CD4-positive, alpha-beta T cell treated with Interleukin-4 for 1 hour (primary cell): ENCODE measurements at places on chromosomes 13 and 19.
A peak's percentile ranks its signal among the peaks of the same experiment; 100 is the strongest.

DNA sequence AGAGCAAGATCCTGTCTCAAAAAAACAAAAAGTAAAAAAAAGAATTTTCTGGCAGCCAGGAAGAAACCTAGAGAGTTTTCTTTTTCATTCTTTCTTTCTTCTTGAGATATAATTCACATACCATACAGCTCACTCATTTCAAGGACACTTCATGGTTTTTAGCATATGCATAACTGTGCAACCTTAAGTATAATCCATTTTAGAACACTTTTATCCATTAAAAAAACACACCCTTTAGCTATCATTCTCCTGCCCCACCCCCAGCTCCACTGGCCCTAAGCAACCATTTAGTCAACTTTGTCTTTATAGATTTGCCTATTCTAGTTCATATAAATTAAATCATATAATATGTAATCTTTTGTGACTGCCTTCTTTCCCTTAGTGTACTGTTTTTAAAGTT is 8.1 kb upstream of the IPO5 start:
- DNase-seq = no peak

DNA sequence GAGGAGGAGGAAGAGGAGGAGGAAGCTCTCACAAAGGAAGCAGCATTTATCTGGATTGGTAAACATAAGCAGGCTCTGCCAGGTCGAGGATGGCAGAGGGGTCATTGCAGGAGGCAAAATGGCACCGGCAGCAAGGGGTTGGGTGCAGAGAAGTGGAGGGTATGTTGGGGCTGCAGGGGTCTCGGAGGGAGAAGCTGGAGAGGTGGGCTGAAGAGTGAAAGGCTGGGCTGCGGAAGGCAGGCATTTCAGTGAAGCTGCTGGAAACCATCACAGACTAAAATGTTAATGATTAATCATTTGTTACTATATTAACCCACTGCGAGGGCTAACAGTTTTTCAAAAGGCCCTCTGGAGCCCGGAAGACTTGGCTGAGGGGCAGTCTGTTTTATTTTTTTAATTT is 24.6 kb downstream of the TPT1 start:
- no peak for DNase-seq

- DNase-seq = no peak
Measured at GRCh38 chr19:17794731-17795494, at the start of gene B3GNT3. Gene B3GNT3, plus strand, starts transcription at chr19:17795138. Its CDS starts 12,670 bp downstream, at chr19:17807808.

GRCh38 chr13:110258876-110259631 is 47.9 kb downstream of the COL4A1 start:
- DNase-seq = no peak

DNA sequence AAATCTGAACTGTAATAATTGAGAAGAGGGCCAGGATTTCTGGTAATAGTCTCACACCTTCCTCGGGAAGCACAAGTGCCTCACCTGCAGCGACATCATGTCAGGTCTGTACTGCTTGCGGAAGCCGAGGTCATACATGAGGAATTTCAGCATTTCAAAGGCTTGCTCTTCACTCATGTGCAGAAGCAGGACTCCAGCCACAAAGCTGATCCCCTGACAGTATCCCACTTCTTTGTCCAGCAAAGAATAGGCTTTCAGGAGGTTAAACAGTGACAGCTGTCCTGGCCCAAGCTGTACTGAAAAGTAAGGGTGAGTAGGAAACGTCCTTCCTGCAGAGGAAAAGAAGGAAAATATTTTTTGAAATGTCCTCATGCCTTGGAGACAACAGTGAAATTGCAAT is 182.7 kb downstream of the TBC1D4 start:
- DNase-seq = no peak

GRCh38 chr13:111567637-111568036 is 247.2 kb downstream of the TEX29 start:
- DNase-seq = no peak

- no peak for DNase-seq
Measured at GRCh38 chr13:76825430-76825829, 60.8 kb downstream of the KCTD12 start.

DNA sequence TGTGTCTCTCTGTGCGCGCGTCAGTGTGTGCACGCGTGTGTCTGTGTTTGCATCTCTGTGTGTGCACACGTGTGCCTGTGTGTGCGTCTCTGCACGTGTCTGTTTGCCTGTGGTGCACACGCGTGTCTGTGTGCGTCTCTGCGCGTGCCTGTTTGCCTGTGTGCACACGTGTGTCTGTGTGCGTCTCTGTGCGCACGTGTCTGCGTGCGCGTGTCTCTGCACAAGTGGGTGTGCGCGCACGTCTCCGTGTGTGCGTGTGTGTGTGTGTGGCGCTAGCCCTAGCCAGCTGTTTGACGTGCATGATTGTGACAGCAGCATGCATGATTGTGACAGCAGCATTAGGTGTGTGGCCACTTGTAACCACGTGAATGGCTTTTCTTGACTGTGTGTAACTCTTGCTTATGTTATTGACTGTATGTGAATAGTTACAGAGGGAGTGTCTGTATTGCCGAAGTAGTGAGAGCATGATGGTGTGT is 31.1 kb downstream of the ZNF146 start:
- DNase-seq = no peak

DNA sequence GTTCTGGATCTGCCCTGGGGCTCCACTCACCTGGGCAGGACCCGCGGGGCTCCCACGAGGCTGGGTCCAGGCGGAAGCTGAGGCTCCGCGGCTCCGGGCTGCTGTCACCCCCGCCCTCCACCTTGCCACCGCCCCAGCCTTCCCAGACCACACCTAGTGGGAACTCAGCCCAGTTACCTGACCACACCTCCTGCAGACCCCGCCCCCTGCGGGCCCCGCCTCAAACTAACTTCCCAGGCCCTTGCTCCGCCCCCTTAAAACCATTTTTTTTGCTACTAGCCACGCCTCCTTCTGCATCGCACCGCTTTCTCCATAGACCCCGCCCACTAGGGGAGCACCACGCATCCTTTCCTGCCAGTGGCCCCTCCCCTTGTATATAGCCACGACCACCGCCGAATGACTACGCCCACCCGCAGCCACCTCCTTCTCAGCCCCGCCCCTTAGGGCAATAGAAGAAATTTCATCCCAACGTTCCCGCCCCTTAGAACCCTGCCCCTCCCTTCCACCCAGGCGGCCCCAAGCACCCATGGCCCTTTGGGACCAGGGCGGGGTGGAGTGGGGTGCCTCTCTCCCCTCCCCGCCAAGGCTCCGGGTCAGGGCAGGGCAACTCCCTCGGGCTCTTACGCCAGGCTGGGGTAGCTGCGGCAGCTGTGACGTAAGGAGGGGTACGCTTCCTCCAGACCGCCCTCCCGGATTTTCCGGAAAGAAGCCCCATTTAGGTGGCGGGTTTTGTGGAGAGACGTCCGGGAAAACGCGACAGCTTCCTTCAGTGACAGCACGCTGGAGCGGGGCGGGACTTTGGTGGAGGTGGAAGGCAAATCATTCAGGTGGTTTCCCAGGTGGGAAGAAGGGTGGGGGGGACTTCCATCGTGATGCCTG is at the start of gene SH2D3A:
TSS of gene SH2D3A (minus strand) at position 79 of the 879 bp plus-strand sequence. CDS start 3,687 bp downstream, outside the sequence.
- peak; percentile 96 for DNase-seq

DNA sequence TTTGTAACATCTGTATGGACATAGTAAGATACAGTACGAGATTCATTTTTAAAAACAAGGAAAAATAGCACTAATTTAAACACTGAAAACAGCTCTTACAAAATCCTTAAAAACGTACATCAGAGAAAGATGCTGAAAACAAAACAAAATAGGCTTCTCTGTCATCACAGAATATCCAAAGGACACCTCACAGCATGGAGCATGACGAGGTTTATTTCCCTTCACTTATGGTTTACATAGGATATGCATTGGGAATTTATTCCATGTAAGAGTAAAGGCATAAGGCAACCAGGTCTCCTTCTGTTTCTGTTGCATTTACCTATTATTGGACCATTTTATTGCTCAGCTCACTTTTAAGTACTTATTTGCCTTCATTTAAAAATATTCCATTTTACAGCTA is 3.0 kb downstream of the KCTD12 start:
- DNase-seq = no peak

DNA sequence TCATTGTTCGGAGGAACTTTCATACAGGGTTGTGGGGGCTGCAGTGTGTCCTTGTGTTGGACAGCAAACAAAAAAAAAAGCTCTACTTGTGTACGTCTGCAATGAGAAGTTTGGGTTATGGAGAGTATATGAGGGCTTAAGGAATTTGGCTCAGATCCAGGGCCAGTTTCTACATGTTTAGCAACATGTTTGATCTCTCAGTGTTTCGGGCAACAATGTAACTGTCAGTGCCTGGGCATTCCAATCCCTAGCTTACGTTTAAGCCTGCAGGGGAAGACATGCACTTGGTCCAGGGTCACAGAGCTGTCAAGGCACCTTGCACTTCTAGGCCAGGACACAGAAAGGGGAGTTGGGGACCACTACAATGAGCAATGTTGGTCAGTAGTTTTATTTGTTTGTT is 13.9 kb downstream of the ZNF543 start:
- DNase-seq = no peak

- DNase-seq = peak; percentile 52
Measured at GRCh38 chr13:46721054-46721453, 75.9 kb downstream of the ESD start.

- DNase-seq = no peak
Measured at GRCh38 chr13:112487127-112487517, 100.8 kb downstream of the TUBGCP3 start.

- no peak for DNase-seq
Measured at GRCh38 chr13:99072941-99073340, 95.1 kb upstream of the DOCK9 start.

- DNase-seq = no peak
Measured at GRCh38 chr19:33686262-33686661, 64.5 kb downstream of the CHST8 start.

DNA sequence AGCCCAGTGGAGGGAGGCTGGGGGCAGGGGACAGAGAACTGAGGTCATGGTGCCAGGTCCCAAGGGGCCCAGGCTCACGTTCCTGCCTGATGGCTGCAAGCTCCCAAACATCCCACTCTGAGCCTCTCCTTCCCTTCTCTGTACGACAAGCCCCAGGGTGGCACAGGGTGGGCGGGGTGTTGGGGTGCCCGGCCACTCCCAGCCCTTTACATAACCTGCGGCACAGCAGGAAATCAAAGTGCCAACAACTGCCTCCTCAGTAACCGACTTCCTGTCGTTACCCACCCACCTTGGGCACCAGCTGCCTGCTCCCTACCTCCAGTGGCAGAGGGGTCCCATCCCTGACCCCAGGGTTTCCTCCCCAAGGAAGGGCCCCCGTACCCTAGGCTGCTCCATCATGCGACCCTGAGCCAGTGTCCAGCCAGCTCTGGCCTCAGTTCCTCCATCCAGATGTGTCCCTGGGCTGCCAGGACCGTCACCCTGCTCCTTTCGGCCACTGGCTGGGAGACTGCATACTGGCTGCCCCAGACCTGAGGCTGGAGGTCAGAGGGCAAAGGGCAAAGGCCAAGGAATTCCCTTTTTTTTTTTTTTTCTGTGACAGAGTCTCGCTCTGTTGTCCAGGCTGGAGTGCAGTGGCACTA is 27.7 kb upstream of the NFIC start:
- DNase-seq = peak; percentile 73

DNA sequence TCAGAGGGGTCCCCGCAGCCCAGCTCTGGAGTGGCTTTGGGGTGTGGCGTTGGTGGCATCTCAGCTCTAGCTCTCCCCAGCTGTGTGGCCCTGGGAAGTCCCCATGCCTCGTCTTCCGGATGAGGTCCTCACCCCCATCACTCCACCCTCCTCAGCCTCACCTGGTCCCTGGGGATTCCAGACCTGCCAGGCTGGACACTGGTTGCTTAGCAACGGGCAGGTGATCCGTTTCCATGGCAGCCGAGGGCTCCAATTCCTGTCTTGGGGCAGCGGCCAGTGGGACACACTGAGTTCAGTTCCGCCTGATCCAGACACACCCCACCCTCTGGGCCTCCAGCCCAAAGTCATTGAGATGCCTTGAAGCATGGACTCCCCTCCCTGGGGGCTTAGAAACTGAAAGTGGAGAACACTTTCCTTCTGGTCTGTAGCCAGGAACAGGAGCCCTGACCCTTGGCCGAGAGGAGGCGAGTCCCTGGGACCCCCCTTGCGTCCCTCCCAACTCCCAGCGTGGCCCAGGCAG is 7.7 kb upstream of the MISP start:
- DNase-seq = no peak

DNA sequence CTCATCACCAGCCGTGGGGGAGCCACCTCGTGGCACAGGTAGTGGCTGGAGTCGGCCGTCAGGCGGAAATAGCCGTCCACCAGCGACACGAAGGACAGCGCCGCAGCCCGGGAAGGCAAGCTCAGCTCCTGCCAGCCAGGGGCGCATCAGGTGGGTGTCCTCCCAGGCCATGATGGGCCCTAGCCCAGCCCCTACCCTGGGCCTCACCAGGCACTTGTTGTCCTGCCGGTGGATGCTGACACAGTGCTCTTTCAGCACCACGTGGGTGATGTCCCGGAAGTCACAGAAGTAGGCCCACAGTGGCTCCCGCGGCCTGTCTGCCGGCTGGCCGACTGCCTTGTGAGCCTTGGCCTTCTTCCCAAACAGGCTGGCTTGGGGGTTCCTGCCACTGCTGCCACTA is 15.7 kb downstream of the TYK2 start:
- no peak for DNase-seq

- DNase-seq = peak; percentile 87
Measured at GRCh38 chr19:1131718-1132551, 28.1 kb downstream of the GPX4 start.

DNA sequence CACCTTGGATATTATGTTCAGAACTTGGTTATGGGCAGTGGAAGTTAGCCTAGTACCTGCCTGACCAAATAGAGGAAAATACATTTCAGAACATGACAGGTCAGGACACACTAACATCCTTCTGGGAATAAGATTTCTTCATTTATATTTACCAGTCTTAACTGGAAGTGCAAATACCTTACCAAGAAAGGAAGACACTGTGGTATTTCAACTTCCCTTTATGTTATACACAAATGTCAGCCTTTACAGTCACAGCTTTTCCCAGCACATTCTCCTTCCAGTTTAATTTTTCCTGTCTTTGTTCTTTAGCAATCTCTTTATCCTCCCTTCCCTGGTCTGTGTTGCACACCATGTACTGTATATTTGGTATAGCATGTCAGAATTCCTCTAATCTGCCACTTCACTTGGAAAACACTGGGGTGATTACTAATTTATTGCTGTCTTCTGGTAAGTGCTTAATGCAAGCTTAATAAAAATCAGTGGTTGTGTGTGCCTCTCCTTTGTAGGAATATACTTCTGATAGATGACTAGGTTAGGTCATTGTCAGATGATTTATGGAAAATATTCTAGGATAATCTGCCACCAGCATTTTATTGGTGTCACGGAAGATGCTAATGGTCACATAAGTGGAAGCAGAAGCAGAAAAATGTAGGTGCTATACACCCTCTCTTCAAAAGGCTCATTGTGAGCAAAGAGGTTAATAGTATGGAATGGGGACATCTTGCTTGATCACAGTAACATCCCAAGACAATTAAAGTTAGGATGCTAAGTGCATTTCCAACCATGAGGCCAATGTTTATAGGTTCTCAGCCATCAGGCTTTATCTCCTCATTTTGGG is 124.3 kb upstream of the STARD13 start:
- no peak for DNase-seq

- DNase-seq = no peak
Measured at GRCh38 chr19:53549340-53549739, 11.4 kb downstream of the ZNF331 start.

DNA sequence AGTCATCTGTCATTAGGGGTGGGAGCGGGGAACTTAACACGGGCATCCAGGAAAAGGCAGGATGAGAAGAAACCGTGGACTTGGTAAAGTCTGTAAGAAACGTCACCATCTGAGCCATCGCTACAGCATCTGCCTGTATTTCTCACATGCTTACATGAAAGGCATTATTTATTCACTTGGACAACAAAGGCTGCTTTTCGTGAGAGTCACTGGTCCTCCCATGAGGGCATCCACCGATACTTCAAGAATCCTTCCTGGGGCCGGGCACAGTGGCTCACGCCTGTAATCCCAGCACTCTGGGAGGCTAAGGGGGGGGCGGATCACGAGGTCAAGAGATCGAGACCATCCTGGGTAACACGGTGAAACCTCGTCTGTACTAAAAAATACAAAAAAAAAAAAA is 16.1 kb downstream of the ZNF446 start:
- DNase-seq = no peak
